Iris pigment epithelial cell (primary cell): ENCODE measurements at places on chromosomes 7 and 10.
A peak's percentile ranks its signal among the peaks of the same experiment; 100 is the strongest.

- peak; percentile 86 for DNase-seq
Observed at GRCh38 chr7:151062399-151063211, 3.2 kb downstream of the SLC4A2 start.

- DNase-seq = no peak
Observed at GRCh38 chr10:50527442-50528043, 96.2 kb downstream of the SGMS1 start.

- no peak for DNase-seq
Observed at GRCh38 chr7:30184791-30185487, 50.2 kb downstream of the MTURN start.

DNA sequence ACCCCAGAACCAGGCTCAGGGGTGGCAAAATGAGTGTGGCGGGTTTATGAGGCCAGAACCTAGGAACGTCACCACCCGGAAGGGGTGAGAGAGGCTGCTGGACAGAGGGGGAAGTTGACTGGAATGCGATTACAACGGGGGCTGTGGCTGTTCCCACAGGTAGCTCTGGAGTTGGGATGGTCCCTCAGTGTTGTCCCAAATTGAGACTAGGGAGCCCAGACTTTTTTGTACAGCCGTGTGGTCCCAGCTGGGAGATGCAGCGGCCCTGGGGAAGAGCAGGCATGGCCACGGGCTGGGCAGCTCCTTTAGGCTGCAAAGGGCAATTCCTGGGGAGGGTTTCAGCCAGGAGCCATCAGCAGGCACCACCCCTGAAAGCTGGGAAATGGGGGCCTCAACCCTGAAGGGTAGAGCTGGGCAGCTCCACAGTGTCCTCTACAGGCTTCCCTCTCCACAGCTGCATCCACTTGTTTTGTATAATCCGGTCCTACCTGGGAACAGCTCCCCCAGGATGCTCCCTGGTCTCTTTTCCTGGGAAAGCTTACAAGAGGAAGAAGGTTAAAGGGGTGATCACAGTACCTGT, 11.0 kb upstream of the GDF10 start:
- no peak for DNase-seq
